ENCODE measurements at places on chromosomes 11 and 22.

DNA sequence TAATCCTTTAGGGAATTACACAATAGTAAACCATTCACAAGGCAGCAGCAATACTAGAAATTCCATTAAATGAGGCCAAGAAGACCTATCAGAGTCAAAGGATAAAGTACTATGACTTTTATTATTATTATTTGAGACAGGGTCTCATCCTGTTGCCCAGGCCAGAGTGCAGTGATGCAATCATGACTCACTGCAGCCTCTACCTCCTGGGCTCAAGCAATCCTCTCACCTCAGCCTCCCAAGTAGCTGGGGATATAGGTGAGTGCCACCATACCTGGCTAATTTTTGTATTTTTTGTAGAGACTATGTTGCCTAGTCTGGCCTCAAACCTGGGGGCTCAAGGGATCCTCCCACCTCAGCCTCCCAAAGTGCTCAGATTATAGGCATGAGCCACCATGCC lies 51.8 kb downstream of the TTC28 start:
- no peak for DNase-seq

DNA sequence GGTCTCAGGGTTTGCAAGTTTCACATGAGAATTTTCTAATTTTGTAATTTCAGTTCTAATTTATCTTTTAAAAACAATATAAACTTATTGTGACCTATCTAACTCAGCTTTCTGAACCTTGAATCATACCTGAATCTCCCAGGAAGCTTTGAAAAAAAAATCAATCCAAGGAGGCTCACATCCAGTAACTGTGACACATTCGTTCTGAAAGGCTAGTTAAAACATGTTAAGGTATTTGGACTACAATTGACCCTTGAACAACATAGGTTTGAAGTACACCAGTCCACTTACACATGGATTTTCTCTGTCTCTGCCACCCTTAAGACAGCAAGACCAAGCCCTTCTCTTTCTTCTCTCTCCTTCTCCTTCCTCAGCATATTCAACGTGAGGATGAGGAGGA lies 40.0 kb downstream of the DDI1 start:
- DNase-seq, result no peak

- DNase-seq, result no peak
Measured at GRCh38 chr11:72189455-72190250, 2.3 kb upstream of the FOLR1 start.

DNA sequence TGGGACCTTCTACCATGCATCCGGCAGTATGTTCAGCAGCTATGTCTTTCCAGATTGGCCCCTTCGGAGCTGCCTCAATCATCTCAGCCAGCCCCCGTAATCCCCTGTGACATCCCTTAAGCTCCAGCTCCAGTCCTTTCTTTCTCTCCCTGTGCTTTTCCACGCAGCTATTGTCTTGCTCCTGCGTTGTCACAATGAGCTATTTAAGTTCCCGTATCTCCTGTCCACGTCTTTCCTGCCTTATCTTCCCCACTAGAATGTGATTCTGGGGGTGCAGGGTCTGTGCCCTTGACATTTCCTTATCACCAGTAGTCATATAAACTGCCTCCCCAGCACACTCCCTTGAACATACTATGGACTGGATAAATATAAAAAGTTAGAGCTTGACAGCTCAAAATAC lies 5.1 kb upstream of the ETS1 start:
- no peak for DNase-seq

- no peak for DNase-seq
Measured at GRCh38 chr22:46714550-46714949, 23.5 kb downstream of the CERK start.

Data from naive thymus-derived CD8-positive, alpha-beta T cell (primary cell).